Cerebellar cortex (tissue), 1 donor: ENCODE measurements at places on chromosomes 5 and 9.

- DNase-seq, result no peak
Measured at GRCh38 chr9:91379426-91379825, 17.7 kb upstream of the AUH start.

- no peak for DNase-seq
Measured at GRCh38 chr9:2469681-2470221, 151.8 kb upstream of the VLDLR start.

- DNase-seq, result no peak
Measured at GRCh38 chr9:129724456-129725190, 28.2 kb downstream of the PTGES start.

DNA sequence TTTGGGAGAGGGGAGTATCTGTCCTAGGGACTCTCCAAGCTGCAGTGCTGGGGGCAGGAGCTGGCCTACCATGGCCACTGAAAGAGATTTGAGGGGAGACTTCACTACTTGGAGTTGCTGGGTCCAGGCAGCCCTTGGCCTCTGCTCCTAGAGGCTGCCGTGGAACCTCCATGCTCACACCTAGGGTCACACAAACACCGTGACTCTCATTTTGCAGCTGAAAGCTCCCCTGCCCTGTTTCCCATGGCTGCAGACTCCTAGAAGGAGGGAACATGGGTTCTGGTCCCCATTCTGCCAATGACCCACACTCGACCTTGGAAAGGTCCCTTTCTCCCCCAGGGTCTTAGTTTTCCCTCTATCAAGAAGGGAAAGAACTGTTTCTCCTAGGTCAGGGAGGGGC is 147.1 kb upstream of the PPP1R26 start:
- no peak for DNase-seq

DNA sequence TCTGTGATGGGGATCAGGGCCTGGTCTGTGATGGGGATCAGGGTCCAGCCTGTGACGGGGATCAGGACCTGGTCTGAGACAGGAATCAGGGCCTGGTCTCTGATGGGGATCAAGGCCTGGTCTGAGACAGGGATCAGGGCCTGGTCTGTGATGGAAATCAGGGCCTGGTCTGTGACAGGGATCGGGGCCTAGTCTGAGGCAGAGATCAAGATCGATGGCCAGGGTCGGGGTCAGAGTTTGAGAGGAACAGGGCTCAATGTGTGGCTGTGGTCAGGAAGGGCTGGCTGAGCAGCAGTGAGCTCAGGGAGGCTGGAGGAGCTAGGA is 33.8 kb upstream of the TMEM250 start:
- no peak for DNase-seq

- no peak for DNase-seq
Measured at GRCh38 chr9:134313470-134313869, 12.8 kb upstream of the RXRA start.
